ENCODE measurements at places on chromosomes 13 and 19. TPM values are rescaled to one million over a fixed set of nuclear protein-coding genes. Genes with fewer than 3 reads are reported as not detected.

Gene FUT6
- not detected for polyA plus RNA-seq

Gene ZNF223
- 2.7 TPM for polyA plus RNA-seq

Gene FXYD1
- 0.79 TPM for polyA plus RNA-seq

Gene TBC1D4
- 10.7 TPM for polyA plus RNA-seq

Gene FFAR2
- polyA plus RNA-seq, result not detected

Gene UBE2L5
- not detected for polyA plus RNA-seq

Gene ZNF28
- 22.0 TPM for polyA plus RNA-seq

Gene TSSK6
- 1.4 TPM for polyA plus RNA-seq

Data from CD8-positive, alpha-beta memory T cell (primary cell).